ENCODE measurements at places on chromosomes 3 and 15.
A peak's percentile ranks its signal among the peaks of the same experiment; 100 is the strongest.

DNA sequence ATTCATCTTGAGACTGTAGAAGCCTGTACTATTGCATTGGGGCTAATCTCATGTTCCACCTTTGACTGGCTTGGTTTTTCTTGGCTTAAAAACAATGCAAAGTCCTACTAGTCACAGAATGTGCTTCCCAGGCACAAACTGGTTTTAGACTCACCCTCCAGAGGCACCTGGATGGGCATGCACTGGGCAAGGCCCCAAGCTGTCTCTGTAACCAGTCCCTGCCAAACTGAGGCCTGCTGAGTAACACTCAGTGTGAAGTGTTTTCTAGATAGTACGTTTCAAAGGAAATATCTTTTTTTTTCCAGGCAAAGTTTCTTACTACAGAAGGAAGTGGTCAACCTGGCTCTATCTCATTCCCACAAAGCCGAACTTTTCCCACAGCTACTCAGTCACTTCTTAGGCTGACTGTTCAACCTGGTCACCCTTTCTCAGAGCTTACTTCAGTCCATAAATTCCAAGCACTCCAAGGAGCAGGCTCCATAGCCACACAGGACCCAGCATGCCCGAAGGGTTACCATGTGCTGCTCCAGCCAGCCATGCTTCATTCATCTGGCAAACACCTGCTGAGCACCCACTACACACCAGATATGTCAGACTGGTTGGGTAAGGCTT is 57.4 kb downstream of the NPTN start:
- DNase-seq: no peak

- no peak for DNase-seq
Measured at GRCh38 chr15:25803036-25803435, 60.1 kb downstream of the ATP10A start.

DNA sequence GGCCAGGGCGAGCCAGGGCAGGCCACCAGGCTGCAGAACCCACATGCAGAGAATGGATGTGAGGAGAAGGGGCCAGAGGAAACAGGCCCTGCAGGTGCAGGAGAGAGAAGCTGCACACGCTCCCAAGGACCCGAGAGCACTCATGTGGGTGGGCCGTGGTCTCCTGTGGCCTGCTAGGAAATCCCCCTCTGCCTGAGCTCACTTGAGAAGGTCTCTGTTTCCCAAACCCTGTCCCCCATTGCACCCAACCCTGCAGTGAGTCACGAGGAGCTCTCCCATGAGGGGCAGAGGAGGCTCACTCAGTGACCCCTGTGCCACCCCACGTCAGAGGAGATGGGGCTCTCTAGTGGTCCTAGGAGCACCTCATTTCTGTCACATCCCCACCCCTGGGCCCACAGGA is 111.1 kb downstream of the KLF13 start:
- peak; percentile 27 for DNase-seq

- no peak for DNase-seq
Measured at GRCh38 chr3:194991338-194991654, 279.7 kb downstream of the XXYLT1 start.

GRCh38 chr3:16203671-16204629 is 29.5 kb downstream of the GALNT15 start:
- DNase-seq: no peak

- no peak for DNase-seq
Measured at GRCh38 chr3:79845546-79845945, 77.7 kb upstream of the ROBO1 start.

DNA sequence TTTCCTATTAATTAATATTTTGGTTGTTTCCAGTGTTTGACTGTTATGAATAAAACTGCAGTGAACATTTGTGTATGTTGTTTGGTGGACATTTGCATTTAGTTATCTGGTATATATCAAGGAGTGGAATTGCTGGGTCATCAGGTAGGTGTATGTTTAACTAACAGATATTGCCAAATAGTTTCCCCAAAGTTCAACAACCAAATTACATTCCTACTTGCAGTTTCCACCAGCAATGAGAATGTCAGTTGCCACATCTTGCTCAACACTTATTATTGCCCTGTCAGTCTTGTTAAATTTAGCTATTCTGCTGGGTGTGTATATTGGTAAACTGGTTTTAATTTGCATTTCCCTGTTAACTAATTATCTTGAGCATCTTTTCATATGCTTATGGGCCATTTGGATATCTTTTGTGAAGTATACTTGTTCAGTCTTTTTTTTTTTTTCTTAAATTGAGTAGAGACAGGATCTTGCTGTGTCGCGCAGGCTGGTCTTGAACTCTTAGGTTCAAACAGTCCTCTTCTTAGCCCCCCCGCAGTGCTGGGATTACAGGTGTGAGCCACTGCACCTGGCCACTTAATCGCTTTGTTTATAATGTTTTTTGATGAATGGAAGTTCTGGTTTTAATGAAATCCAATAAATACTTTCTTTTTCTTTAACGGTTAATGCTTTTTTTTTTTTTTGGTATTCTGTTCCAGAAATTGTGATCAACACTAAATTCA is 7.9 kb downstream of the FEM1B start:
- DNase-seq: no peak

DNA sequence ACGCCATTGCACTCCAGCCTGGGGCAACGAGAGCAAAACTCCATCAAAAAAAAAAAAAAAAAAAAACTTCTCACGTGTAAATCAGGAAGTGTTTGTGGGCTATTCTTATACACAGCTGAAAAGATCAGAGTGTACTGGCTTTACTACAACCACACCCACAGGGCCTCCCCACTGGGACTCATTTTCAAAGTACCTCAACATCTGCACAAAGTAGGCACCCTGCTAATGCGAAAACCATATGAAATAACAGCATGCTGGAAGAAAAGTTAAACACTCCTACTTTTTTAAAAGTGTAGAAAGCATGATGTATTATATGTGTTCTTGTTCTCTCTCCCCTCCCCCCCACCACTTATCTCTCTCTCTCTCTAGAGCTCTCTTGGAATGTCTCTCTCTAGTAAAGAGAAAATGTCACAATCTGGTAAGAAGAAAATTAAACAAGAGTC is 11.1 kb downstream of the UACA start:
- no peak for DNase-seq

DNA sequence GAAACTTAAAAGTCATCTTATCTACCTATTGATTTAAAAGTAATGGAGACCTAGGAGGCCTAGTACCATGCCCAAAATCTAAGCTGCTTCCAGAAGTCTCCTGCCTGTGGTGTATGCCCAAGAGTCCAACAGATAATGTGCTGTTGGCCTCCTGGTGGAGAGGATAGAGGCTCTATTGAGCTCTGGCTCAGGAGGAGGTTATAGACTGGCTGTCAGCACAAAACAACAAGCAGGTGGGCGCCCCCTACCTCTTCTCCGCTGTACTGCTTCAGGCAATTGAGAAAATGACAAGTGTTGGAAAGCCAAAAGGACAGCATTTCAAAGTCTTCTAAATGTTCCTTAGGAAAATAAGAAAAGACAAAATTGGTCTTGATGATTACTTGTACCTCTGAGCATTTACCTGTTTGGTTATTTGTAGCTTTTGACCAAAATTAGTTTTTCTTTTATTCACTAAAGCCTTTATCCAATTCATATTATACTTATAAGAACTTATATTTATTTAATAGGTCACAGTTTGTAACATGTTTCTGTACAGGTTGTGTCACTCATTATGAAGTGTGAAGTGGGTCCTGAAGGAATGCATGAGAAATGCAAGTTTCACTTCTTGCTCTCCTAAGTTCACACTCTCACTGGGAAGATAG is 17.2 kb upstream of the GNB5 start:
- DNase-seq: peak; percentile 37

GRCh38 chr15:55627730-55628368 is 39.7 kb upstream of the PYGO1 start:
- DNase-seq: no peak

DNA sequence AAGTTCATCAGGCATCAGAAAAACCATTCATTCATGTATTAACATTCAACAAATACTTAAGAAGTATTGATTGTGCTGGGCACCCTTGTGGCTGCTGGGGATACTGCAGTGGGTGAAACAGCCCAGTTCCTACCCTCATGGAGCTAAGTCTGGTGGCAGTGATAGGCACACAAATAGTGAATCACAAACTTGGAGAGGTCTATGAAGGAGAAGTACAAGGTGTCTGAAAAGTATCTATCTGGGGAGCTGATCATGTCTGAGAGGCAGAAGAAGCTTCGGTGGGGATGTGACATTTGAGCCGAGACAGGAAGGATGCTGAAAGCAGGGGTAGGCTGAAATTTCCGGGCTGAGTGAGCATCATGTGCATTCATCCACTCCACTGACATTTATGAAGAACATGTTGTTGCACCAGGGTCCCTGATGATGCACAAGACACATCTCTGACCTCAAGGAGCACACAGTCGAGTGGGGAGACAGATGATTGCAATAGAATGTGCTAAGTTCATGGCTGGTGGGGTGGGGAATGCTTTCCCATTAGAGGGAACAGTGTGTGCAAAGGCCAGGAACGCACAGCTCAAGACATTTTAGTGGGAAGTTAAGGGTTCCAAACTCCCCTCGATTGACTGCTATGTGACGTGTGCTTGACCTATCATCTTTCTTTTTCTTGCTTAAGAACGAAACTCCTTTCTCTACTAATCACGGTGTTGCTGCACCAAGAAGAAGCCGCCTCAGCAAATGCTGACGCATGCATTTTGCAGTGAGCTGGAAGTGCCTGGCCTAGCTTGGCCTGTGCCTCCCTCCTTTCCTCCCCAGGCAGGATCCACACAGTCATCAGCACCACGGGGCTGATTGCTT is 309.1 kb upstream of the ICE2 start:
- DNase-seq: no peak

GRCh38 chr3:43770426-43771103 is 79.8 kb downstream of the ABHD5 start:
- DNase-seq: no peak

DNA sequence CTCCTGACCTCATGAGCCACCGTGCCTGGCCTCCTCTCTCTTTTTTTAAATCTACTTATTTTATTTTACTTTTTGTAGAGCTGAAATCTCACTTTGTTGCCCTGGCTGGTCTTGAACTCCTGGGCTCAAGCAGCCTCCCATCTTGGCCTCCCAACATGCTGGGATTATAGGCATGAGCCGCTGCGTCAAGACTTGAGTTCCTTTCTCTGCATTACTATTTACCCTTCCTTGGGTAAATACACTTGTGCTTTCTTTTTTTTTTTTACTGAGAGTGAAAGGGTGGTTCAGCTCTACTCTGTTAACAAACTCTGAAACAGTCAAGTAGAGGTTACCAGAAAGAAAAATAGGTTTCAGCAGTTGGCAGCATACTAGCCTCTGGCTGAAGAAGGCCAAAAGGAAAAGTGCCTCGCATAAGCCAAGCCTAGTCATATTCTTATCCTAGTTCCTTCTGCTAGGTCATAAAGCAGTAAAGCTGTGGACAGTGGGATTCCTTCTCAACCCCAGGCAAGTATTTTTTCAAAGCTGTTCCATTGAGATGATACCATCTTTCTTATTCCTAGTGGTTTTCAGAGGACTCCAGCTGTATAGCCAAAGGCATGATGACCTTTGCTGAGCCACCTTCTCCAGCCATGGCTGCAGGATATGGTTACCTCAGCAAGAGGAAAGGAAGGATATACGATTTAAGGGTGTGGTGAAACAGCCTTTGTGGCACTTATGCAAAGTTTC is 135.1 kb downstream of the RBPMS2 start:
- no peak for DNase-seq

- DNase-seq: no peak
Measured at GRCh38 chr3:141063831-141064230, 12.7 kb downstream of the SPSB4 start.

DNA sequence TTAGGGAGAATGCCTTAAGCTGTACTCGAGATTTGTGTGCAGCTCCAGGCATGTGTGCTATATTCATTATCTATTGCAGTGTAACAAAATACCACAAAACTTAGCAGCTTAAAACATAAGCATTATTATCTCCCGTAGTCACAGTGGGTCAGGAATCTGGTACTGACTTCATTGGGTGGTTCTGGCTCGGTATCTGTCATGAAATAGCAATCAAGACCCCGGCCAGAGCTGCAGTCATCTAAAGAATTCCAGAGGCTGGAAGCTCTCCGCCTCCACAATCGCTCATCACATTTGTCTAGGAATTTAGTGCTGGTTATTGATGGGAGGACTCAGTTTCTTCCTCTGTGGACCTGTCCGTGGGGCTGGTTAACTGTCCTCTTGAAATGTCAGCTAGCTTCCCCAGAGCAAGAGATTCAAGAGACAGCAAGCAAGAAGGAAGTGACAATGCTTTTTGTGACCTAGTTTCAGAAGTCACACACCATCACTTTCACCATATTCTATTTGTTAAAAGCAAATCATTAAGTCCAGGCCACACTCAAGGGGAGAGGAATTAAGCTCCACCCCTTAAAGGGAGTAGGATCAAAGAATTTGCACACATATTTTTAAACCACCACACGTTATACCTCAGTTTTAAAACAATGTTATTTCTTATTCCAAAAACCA is 76.1 kb downstream of the TOP2B start:
- DNase-seq: no peak

GRCh38 chr3:111846717-111847116 is 12.3 kb upstream of the PHLDB2 start:
- DNase-seq: no peak

DNA sequence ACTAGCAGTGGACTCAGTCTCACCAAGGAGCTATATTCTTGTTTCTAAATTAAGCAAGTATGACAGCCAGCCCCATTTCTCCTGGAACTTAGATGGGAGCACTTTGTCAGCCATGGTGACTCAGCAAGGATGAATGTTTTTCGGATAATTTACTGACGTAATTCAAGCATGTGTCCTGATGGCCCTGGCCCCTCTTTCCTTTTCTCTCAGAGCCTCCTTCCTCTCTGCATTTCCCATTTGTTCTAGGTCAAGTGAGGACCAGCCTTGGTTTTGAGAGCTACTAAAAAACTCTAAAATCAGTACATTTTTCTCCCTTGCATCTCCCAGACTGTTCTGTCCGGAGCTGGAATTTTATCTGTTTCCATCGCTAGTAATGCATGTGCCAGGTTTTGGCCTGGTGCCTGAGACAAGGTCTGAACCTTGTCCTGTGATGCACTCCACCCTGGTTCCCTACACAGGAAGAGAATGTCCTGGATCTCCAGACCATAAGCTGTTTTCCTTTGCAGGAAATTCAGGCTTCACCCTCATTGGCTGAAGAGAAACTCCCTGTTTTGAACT is 256.6 kb upstream of the ROPN1 start:
- no peak for DNase-seq

- DNase-seq: no peak
Measured at GRCh38 chr15:51401872-51402517, 60.5 kb downstream of the GLDN start.

- no peak for DNase-seq
Measured at GRCh38 chr3:14810070-14810791, 8.5 kb upstream of the FGD5 start.

DNA sequence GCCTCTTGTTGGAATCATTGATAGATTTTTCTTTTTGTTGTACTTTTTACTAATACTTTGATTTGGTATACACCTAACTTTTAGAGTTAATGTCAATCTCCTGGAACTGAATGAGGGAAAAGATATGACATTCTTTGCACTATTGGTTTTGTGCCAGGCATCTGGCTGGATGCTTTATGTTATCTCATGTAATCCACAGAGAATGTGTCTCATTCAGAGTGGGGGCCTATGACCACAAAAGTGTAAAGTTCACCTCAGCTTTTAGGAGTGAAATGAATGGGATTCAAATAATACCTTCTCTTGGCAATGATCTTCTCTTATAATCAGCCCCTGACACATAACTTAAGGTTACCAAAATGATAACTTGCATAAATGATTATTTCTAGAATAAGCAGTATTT is 329.1 kb upstream of the ROPN1 start:
- DNase-seq: no peak

Measured in stimulated activated CD4-positive, alpha-beta T cell treated with anti-CD3 and anti-CD28 coated beads, Interleukin-1b, Interleukin-23, amount 100 ng/mL, for 1 hour (primary cell).